HS-27A (cell line): ENCODE measurements at places on chromosomes 12 and 14.

- no peak for DNase-seq
Measured at GRCh38 chr12:52606581-52607218, 5.4 kb upstream of the KRT72 start.

DNA sequence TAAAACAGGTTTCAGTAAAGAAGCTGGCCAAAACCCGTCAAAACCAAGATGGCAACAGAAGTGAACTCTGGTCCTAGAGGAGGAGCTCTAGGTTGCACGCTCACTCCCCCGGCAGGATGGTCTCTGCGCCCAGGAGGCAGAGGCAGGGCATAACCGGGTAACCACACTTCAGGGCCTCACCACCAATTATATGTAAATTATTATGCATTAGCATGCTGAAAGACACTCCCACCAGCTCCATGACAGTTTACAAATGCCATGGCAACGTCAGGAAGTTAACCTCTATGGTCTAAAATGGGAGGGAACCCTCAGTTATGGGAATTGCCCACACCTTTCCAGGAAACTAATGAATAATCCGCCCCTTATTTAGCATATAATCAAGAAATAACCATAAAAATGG lies 20.1 kb upstream of the SLC6A12 start:
- DNase-seq, result no peak

DNA sequence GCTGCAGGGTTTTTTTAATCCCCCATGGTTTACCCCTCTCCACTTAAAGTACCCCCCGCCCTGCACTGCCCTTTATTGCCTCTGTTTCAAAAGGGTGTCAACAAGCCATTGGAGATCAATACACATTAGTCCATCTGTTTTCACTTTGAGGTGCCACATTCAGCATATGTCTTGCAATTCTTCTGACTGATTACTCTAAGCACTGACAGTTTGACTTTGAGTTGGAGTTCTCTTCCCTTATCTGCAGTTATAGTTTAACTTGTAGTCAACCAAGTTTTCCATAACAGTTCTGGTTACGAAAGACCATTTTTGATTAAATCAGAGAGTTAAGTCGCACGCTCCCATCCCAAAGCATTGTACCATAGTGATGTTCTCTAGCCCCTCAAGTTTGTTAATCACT lies 260.8 kb upstream of the TBX3 start:
- no peak for DNase-seq

GRCh38 chr12:256225-256624 lies 6.4 kb downstream of the SLC6A13 start:
- DNase-seq, result no peak

DNA sequence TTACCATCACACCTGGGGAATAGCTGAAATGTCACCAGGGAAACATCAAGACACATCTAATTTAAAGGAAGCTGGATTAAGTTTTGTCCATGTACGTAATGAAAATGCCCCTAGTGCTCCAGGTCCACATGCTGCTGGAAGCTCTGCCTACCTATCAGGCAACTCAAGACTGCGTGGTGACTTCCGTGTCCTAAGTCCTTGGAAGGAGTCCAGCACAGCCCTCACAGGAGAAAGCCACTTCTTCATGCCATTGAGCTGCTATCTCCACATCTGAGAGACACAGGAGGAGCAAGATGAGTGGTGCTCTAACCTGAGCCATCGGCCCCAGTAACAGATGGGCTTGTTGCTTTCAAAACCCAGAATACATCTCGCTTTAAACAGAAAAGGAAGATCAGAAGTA lies 316.4 kb downstream of the DPF3 start:
- DNase-seq, result no peak

GRCh38 chr14:94175011-94175745 lies 1.1 kb downstream of the PPP4R4 start:
- DNase-seq, result no peak

GRCh38 chr12:103901518-103902173 lies 28.6 kb upstream of the HSP90B1 start:
- DNase-seq, result no peak

DNA sequence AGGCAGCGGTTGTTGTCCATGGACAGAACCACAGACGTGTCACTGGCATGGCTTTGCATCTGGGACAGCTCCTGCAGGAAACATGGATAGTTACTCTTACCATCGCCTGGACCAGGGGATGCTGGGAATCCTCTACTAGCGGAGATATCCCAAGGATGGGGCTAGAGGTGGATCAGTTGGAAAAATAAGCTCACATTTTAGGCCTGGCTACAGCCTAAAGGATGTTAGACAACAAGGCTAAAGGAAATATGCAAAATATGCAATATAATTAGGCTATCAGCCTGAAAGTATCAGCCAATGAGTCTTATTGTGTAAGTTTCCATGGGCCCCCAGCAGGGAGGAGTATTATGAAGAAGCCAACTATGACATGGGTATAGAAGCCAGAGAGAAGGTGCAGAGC lies 5.0 kb downstream of the KRT76 start:
- DNase-seq, result no peak
